ENCODE measurements at places on chromosomes 11 and 22. TPM values are rescaled to one million over a fixed set of nuclear protein-coding genes. Genes with fewer than 3 reads are reported as not detected.

DNA sequence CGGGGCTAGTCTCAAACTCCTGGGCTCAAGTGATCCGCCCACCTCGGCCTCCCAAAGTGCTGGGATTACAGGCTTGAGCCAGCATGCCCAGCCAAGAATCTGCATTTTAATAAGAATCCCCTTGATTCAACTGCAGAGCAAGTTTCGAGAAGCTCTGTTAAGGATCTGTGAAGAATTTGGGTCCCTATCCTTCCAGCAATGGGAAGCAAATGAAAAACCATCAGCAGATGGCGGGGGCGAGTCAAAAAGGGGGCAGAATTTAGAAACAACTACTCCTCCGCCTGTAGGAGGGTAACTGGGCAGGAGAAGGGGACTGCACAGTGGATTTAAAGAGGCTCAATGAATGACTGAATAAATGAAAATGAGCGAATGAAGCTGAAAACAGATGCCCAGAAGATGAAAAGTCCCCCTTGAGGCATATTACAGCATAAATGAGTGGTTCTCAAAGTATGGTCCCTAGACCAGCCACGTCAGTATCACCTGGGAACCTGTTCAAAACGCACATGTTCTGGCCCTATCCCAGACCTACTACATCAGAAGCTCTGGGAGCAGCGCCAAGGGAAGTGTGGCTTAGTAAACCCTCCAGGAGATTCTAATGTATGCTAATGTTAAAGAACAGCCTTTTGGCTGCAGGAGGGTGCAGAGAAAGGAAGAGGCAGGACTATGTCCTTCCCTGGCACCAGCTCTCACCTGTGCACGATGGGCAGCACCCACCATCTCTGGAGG, 15.0 kb downstream of the VWCE start:
- H3K36me3 ChIP-seq = peaks cover 12% of the 10 kb centered on the region
- peaks cover 8% of the 10 kb centered on the region for H3K4me1 ChIP-seq
- H3K4me3 ChIP-seq = no peak overlapping the region
- no peak overlapping the region for H3K27ac ChIP-seq

- H3K4me1 ChIP-seq = peaks cover 33% of the 10 kb centered on the region
- H3K27ac ChIP-seq = no peak overlapping the region
- DNase-seq = no peak
- peaks cover 79% of the 10 kb centered on the region for H3K27me3 ChIP-seq
- H3K36me3 ChIP-seq = no peaks in the 10 kb centered on the region
- H3K4me3 ChIP-seq = 0 out of 2 replicates have a peak overlapping the region, but pooled peaks have one; percentile 15
Observed at GRCh38 chr11:73629907-73630306, 16.5 kb upstream of the PLEKHB1 start.

DNA sequence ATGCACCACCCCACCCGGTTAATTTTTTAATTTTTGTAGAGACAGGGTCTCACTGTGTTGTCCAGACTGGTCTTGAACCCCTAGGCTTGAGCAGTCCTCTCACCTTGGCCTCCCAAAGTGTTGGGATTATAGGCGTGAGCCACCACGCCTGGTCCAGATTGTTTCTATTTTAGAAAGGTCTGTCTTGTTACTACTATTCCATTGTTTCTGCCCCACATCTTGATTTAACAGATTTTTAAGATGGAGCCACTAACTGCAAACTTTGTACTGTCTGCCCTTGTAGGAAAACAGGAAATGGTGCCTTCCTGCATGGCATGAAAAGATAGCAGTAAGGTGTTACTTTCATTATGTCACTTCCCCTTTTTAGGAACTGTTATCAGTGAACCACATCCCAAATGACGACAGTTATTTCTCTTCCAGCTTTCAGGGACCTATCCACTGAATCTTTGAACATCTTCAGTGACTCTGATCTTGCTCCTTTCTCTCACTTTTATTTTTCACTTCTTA, 23.2 kb downstream of the TAF1D start:
- H3K36me3 ChIP-seq = peaks cover 10% of the 10 kb centered on the region
- H3K27ac ChIP-seq = no peak overlapping the region
- H3K4me1 ChIP-seq = no peaks in the 10 kb centered on the region
- DNase-seq = no peak
- no peak overlapping the region for H3K4me3 ChIP-seq
- H3K27me3 ChIP-seq = no peaks in the 10 kb centered on the region

DNA sequence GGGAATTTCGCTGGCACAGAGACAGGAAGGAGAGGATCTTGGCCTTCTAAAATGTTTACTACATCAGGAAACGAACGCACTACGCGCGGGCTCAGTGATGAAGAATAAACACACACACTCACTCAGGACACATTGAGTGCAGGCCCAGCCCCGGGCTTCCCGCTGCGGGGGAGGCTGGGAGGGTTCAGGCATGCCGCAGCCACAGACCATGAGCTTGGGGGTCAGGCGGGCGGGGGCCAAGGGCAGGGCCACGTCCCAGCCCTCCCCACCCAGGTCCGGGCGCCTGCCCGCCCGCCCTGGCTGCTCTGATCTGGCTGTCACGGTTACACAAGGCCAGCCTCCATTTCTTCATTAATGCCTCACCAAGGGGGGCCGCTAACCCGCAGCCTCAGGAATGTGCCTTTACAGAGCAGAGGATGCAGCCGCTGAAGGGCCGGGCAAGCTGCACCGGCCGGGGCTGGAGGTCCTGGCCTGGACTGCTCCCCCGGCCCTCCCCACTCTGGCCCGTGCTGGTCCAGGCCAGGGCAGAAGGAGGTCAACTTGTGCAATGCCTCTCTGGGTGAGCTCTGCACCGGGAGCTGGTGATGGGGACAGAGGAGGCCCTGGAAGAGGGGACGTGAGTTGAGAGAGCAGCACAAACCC, 41.7 kb downstream of the IGF2 start:
- no peak overlapping the region for H3K27ac ChIP-seq
- H3K27me3 ChIP-seq = no peaks in the 10 kb centered on the region
- H3K4me3 ChIP-seq = no peak overlapping the region
- peak; percentile 86 for DNase-seq
- H3K36me3 ChIP-seq = no peaks in the 10 kb centered on the region

DNA sequence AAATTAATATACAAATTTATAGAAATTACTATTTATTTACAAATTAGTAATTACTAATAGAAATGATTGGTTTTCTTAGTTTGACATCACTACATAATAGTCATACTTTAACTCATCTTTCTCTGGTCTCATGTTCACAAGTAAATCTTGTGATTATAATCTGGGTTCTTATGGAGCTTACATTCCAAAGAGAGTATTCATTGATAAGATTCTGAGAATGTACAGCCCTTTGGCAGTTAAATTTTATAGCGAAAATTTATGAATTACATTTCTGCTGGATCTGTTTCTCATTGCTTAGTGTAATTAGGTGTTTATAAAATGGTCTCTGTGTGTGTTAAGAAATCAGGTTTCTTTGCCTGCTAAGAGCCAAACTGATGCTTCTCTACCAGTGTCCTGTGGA, 175.2 kb downstream of the TMEM135 start:
- peaks cover 9% of the 10 kb centered on the region for H3K4me1 ChIP-seq
- no peaks in the 10 kb centered on the region for H3K36me3 ChIP-seq
- H3K27me3 ChIP-seq = no peaks in the 10 kb centered on the region
- no peak overlapping the region for H3K4me3 ChIP-seq
- DNase-seq = no peak

DNA sequence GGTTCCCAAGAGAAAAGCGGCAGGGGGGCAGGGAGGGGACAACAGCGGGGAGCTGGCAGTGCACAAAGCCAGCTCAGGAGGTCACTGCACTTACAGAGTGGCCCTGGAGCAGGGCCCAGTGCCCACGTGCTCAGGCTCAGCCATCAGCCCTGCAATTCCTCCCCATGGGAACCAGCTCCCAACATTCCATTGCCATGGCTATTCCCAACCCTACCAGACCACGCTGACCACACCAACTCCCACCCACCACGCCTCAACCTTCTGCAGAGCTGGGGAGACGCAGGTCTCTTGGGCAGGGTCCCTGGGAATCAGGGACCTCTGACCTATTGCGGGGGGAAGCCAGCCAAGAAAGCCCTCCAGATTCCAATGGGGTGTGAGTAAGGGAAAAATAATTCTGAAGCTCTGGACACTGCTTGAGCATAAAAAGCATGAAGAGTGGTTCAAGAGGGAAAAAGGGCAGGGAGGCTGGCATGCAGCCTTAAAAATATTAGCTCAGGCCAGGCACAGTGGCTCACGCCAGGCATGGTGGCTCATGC, 38.3 kb upstream of the TFIP11 start:
- H3K36me3 ChIP-seq = no peaks in the 10 kb centered on the region
- H3K4me3 ChIP-seq = no peak overlapping the region
- peak overlapping the region; percentile 91 for H3K27ac ChIP-seq
- peak; percentile 36 for DNase-seq

- no peaks in the 10 kb centered on the region for H3K27me3 ChIP-seq
- H3K27ac ChIP-seq = no peak overlapping the region
- H3K4me3 ChIP-seq = no peak overlapping the region
- peaks cover 48% of the 10 kb centered on the region for H3K36me3 ChIP-seq
- H3K4me1 ChIP-seq = no peaks in the 10 kb centered on the region
- DNase-seq = no peak
Observed at GRCh38 chr22:24366701-24367100, 60.7 kb upstream of the ADORA2A start.

DNA sequence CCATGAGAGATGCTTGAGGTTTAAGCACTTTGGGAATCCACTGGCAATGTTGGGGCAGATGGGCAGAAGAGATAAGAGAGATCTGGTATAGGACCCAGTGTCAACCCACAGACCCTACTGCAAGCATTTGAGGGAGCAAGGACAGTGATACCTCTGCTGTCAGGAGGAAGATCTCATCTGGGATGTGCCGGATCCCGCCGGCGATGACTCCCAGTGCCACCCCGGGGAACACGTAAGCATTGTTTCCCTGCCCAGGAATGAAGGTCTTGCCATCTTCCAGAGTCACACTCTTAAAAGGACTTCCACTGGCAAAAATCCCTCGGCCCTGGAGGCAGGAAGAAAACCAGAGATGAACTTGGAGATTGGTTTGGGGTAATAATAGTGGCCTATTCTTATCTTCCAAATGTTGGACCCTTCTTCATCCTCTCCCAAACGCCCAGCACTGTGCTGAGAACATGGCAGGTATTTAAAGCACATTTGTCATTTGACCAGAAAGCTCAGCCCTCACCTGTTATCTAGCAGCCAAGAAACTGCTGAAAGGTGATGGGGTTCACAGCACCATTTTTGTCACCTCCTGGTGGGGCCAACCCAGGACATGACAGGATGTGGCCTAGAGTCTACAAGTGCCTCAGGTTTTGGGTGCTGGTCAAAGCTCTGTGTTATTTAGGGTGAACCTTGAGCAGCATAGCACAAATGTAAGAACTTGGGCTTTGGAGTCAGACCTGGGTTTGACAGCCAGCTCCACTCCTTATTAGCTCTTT, 71.7 kb downstream of the CCDC81 start:
- H3K36me3 ChIP-seq = no peaks in the 10 kb centered on the region
- H3K27ac ChIP-seq = no peak overlapping the region
- no peaks in the 10 kb centered on the region for H3K27me3 ChIP-seq
- no peaks in the 10 kb centered on the region for H3K4me1 ChIP-seq
- DNase-seq = no peak
- no peak overlapping the region for H3K4me3 ChIP-seq

GRCh38 chr11:77547863-77548551, 41.7 kb upstream of the AQP11 start:
- H3K4me1 ChIP-seq = peaks cover 6% of the 10 kb centered on the region
- DNase-seq = peak; percentile 86
- no peaks in the 10 kb centered on the region for H3K27me3 ChIP-seq
- H3K4me3 ChIP-seq = peak overlapping the region; percentile 26
- peak overlapping the region; percentile 97 for H3K27ac ChIP-seq
- no peaks in the 10 kb centered on the region for H3K36me3 ChIP-seq

DNA sequence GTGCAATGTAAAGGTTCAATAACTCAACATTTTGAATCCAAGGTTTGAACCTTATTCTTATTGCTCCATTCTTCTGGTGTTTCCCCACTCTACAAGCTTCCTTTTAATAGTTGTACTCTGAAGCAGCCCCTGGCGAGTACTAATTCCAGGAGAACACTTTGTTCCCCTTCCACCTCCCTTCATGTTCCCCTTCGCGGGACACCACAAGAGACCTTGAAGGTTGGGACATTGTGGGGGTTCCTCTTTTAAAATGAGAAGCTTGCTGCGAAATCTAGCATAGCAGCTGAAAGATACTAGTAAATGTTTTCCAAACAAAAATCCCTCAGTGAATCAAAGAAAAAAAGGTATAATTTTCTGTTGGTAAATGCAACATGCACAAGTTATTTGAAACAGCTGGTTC, 626.3 kb upstream of the LRRC4C start:
- DNase-seq = no peak
- no peaks in the 10 kb centered on the region for H3K27me3 ChIP-seq
- no peak overlapping the region for H3K4me3 ChIP-seq
- H3K36me3 ChIP-seq = no peaks in the 10 kb centered on the region
- H3K27ac ChIP-seq = no peak overlapping the region

Gene BEST1
- 0.35 TPM for total RNA-seq

- peak; percentile 98 for DNase-seq
- H3K4me3 ChIP-seq = no peak overlapping the region
- no peaks in the 10 kb centered on the region for H3K36me3 ChIP-seq
- peaks cover 98% of the 10 kb centered on the region for H3K27me3 ChIP-seq
Observed at GRCh38 chr22:22342697-22343580, 98.4 kb downstream of the VPREB1 start.

Gene BUD13
- total RNA-seq = 24.8 TPM

- no peak overlapping the region for H3K4me3 ChIP-seq
- H3K27ac ChIP-seq = no peak overlapping the region
- no peak for DNase-seq
- H3K36me3 ChIP-seq = no peaks in the 10 kb centered on the region
- no peaks in the 10 kb centered on the region for H3K4me1 ChIP-seq
- H3K27me3 ChIP-seq = 0 out of 2 replicates have a peak, but pooled peaks cover 5% of the 10 kb centered on the region
Observed at GRCh38 chr22:23503142-23503541, 76.9 kb downstream of the IGLL1 start.

GRCh38 chr22:20562607-20563465, 55.4 kb downstream of the MED15 start:
- H3K36me3 ChIP-seq = peaks cover 18% of the 10 kb centered on the region
- no peak for DNase-seq
- no peak overlapping the region for H3K27ac ChIP-seq
- H3K27me3 ChIP-seq = no peaks in the 10 kb centered on the region
- no peaks in the 10 kb centered on the region for H3K4me1 ChIP-seq

DNA sequence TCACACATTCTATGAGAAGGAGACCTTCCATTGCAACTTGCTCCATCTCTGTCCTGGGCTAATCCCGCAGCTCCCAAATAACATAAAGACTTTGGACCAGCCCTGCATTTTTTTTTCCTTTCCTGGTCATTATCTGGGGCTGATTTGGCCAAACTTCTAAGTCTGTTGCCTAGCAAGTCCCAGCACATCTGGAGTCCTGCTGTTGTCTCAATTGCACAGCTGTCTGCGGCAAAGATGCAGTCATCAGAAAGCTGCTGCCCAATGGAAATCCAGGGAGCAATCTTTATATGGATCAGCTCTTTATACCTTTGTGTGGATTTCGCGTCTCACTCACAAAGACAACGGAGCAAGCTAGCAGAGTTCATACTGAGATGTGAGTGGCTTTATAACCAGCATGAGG, 105.9 kb downstream of the NXPE2 start:
- H3K27me3 ChIP-seq = no peaks in the 10 kb centered on the region
- H3K4me3 ChIP-seq = no peak overlapping the region
- H3K36me3 ChIP-seq = no peaks in the 10 kb centered on the region
- H3K27ac ChIP-seq = no peak overlapping the region

Gene SERPING1
- total RNA-seq = 42.3 TPM

- no peaks in the 10 kb centered on the region for H3K36me3 ChIP-seq
- no peaks in the 10 kb centered on the region for H3K27me3 ChIP-seq
- DNase-seq = no peak
- H3K27ac ChIP-seq = no peak overlapping the region
- H3K4me3 ChIP-seq = no peak overlapping the region
Observed at GRCh38 chr11:123227763-123228495, 32.9 kb upstream of the CLMP start.

Gene GAB2
- total RNA-seq = 10.8 TPM

Data from GM23338 (cell line).